ENCODE measurements at places on chromosomes 3 and 15.

GRCh38 chr15:39181940-39182339 lies 398.9 kb upstream of the THBS1 start:
- DNase-seq, result no peak

DNA sequence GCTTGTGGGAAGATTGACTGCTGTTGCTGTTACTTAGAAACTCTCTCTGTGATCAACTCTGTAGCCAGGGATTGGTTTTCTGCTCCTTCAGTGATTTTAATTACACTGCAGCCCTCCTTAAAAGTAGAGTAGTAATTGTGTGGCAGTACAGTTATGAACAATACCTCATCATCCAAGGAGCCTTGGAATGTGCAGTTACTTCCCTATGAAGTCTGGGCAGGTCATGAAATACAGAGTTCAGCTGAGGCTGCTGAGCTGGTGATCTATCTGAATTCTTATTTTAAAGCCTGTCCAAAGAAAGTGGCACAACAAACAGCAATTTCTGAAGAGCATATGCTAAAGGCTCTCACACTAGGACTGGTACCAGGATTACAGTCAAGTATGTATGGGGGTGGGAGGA lies 37.4 kb upstream of the MRPL3 start:
- no peak for DNase-seq

- no peak for DNase-seq
Observed at GRCh38 chr15:77626002-77626401, 6.7 kb downstream of the LINGO1 start.

DNA sequence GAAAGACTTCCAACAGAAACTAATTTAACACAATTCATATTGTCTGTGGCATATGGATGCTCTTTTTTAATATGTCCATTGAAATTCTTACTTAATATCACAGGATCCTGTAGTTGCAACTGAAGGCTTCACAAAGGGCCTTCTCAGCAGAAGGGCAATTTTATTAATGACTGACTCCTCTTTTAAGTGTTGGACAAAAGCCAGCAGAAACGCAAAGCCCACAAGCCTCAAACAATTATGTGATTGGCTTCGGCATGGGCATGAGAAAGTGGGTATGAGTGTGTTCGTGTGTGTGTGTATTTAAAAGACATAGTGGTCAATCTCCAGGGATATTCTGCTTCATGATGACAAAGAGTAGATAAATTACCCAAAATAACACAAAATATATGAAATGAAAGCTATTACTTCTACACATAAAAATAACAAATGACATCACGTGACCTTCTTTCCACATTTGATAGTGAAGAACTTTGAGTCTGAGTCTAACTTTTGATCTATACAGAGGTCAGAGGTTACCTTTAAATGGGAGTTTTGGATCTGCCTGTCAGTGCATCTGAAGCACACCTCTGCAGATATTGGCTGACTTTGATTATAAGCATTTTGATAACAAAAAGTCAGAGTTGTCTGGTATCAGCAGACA lies 496.9 kb downstream of the CADM2 start:
- DNase-seq, result no peak
